GM12878 (cell line): ENCODE measurements at places on chromosomes 2 and 18. TPM values are rescaled to one million over a fixed set of nuclear protein-coding genes. Genes with fewer than 3 reads are reported as not detected.

GRCh38 chr18:53567929-53568574, 656.4 kb downstream of the MBD2 start:
- no peak for DNase-seq

DNA sequence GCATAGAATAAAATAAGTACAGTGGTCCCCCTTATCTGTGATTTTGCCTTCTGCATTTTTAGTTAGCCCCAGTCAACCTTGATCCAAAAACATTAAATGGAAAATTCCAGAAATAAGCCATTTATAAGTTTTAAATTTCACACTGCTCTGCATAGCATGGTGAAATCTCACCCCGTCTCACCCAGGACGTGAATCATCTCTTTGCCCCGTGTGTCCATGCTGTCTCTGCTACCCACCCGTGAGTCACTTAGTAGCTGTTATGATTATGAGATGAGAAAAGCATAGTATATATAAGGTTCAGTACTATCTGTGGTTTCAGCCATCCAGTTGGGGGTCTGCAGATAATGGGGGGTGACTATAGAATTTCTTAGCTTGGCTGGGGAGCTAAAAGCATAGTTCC, 67.3 kb downstream of the RHBDD1 start:
- DNase-seq = no peak

DNA sequence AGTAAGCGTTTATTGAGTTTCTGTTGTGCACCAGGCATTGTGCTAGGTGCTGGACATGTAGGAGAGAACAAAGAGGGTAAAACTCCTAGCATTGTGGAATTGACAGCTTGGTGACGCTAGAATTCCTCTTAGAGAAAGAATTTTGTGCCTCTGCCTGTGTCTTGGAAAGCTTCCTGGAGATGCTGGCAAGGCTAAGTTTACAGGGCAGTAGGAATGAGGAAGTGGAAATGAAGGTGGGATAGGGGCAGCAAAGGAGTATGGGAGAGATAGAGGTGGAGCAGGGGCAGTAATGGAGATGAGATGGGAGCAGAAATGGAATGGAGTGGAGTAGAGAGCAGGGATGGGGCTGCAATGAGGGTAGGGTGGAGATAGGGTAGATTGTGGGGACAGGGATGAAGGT, 29.8 kb downstream of the GPR39 start:
- DNase-seq = no peak

SMAD7 gene
- total RNA-seq = 13.1 and 14.1 TPM in 2 replicates

GRCh38 chr2:148570989-148571388, 73.6 kb upstream of the EPC2 start:
- DNase-seq = no peak

DNA sequence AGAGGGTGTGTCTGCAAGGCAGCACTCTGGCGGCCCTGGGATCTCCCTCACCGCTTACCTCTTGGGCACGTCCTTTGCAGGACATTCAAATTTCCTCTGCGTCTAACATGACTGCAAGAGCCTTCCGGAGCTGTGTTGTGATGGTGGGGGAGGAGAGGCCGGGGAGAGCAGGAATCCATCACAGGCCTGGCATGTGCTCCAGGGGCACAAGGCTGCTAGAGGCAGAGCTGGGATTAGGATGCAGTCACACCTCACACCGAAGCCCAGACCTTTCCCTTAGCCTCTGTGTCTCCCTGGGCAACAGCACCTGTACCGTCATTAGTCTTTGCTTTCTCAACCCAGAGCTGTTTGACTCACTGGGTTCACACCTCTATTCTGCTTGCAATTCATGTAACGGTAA, 111.3 kb downstream of the CMPK2 start:
- DNase-seq = no peak

ECEL1 gene
- total RNA-seq = 0.08 TPM in 1 of 2 replicates, not detected in the other

NPPC gene
- total RNA-seq = not detected in 2 replicates

TXNDC2 gene
- total RNA-seq = 0.40 TPM in 1 of 2 replicates, not detected in the other

DNA sequence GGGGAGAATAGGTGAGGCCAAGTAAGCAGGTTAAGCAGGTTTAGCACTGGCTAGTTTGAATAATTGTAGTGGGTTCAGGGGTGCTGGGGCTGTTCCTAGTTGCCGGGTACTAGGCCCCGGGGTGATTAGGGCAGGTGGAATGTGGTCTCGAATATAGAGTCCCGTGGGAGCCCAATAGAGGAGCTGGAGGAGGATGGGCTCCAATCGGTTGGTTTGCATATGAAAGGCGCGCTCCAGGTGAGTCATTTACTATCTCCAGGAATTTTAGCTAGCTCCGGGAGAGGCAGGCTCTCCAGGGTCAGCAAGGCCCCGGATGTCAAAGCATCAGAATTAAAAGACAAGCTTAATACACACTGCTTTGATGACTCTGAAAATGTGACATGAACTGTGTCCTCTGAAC, 304.0 kb downstream of the ZNF521 start:
- no peak for DNase-seq

DNA sequence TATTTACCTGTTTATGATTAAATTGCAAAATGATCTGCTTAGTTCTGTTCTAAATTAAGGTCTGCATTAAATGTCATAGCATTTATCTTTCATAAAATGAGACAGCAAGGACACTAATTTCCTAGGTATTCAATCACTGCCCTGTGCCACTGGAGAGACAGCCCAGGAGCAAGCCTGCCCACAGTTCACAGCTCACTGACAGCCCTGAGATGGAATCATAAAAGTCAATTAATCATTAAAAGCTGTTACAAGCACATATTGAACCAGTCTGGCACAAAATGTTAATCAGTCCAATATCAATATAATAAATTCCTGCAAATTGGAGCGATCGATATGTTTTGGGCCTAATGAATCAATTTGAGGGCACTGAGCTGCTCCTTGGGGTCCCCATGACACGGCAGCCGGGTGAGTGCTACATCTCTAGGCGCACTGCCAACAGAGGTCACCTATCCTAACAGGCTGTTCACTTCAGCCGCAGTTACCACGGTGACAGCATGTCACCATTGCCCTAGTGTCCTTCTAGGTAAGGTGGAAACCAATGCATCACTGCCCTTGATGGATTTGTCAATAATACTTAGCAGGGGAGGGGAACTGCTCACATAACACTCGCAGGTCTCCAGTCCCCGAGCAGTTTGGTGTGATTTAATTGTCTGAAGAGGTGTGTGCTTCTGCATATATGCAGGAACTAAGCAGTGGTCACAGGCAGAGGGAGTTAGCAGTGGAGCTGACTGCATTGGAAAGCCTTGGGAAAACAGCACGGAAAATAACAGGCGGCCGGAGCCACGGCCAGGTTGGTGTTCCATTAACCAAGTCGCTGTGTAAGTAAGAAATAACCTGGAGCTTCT, 47.3 kb downstream of the POU3F3 start:
- no peak for DNase-seq

DNA sequence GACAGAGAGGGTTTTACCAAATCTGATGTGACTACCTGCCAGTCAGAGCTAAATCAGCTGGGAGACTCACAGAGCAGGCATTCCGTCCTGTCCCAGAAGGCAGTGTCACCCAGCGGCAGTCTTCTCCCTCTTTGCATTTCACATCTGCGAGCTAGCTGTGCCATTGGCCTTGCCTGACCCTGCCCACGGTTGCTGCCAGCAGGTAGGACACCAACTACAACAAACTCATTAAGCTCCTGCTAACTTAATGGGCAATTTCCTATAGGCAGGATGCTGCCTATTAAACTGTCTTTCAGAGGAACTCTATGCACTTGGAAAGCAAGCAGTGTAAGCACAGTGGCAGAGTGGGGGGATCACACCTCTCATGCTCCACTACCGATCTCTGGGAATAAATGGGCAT, 116.4 kb upstream of the CAPN13 start:
- DNase-seq = no peak
